ENCODE measurements at places on chromosomes 2 and 18. TPM values are rescaled to one million over a fixed set of nuclear protein-coding genes. Genes with fewer than 3 reads are reported as not detected.

GRCh38 chr2:201781557-201782051 lies 871 bp upstream of the ALS2 start:
- DNase-seq, result peak; percentile 43

GRCh38 chr2:236503100-236503499 lies 66.5 kb upstream of the ACKR3 start:
- peak; percentile 37 for DNase-seq

GRCh38 chr2:162295009-162295408 lies 23.5 kb downstream of the IFIH1 start:
- no peak for DNase-seq

DNA sequence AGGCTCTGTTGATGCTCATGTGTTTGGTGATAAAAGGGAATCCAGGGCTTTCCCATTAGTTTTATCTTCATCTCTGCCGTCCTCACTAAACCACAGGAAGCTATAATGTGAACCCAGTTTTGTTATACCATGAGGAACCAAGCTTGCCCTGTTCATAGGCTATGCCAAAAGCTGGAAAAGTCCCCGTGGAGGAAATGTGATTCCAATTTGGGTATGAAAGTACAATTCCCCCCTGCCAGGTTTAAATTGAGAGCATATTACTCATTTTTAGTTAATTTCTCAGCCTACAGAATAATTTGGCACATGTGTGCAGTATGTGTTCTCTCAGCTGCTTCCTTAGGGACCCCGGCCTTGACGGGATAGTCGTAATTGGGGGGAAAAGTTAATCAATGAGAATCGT lies 327.4 kb downstream of the RND3 start:
- no peak for DNase-seq

GRCh38 chr18:46035696-46036680 lies 36.1 kb downstream of the PSTPIP2 start:
- DNase-seq, result no peak

- DNase-seq, result no peak
These were observed 19.4 kb downstream of the TEX44 start for GRCh38 chr2:231612109-231612455.

DNA sequence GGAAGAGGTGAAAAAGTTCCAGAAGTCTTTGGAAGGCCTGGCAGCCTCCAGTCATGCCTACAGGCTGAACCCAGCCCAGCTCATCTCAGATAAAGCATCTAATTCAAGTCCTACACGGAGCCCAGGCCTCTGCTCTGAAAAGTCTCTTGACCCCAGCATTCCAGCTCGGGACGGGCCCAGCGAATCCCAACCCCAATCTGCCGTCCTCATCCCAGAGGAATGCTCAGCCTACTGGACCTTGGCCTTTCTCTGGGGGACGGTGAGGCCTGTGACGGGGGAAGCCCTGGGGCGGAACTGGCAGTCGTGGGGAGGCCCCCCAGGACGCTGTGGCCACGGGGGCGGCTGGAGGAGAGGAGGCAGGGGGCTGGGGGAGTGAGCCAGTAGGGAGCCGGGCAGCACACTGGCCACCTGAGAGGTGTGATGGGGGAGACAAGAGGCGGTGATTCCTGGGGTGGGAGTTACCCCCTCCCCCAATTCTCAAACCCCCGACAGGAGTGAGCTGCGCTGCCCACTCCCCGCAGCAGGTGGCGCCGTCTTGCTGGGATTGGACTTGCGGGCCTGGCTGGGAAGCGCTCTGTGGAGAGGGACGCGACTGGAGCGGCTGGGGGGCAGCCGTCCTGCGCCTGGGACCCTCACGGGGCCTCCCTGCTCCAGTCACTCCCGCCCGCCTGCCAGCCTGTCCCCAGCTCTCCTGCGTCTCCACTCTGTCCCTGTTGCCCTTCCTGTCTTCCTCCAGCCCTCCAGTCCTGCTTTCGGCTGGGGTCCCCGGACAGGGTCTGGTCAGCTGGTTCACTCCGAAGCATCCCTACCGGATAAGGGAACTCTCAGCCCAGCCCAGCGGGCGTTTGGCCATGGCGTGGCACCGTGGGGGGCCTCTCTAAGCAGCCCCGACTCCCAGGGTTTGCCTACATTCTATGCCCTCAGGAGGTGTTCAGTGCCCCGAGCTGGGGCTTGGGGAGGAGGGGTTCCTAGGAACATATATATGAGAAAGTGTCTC lies 182.6 kb upstream of the HAAO start:
- DNase-seq, result peak; percentile 39

GRCh38 chr18:52287151-52287550 lies 52.8 kb upstream of the DCC start:
- DNase-seq, result no peak

- DNase-seq, result peak; percentile 59
These were observed 55.6 kb downstream of the ANKRD44 start for GRCh38 chr2:197254776-197255530.

GRCh38 chr2:57685032-57685431 lies 361.6 kb upstream of the VRK2 start:
- DNase-seq, result no peak

DNA sequence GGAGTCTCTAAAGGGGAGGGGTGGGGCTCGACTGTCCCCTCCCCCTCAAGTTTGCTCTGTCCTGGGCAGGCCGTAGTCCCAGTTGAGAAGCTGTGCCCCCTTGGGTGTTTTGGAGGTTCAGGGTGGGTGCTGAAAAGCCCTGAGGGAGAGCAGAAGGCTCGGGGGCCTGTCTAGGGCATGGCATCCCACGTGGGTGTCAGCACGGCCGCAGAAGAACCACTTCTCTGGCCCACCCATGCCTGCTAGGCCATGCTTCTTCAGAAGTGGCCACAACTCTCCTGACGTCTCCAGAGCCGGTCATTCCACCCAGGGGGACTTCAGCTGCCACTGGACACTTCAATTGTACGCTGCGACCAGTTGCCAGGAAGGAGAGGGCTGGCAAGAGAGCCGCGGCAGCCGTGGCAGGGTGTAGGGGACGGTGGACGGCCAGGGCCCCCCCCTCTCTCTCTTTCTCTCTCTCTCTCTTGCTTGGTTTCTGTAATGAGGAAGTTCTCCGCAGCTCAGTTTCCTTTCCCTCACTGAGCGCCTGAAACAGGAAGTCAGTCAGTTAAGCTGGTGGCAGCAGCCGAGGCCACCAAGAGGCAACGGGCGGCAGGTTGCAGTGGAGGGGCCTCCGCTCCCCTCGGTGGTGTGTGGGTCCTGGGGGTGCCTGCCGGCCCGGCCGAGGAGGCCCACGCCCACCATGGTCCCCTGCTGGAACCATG lies at the start of gene INPP5D:
Gene INPP5D, plus strand, starts transcription at position 546 of the 704 bp plus-strand sequence. Its CDS starts 137 bp downstream, at position 683.
- peak; percentile 90 for DNase-seq

GRCh38 chr2:164785457-164785856 lies 56.2 kb downstream of the COBLL1 start:
- no peak for DNase-seq

GRCh38 chr18:421247-422155 lies 79.0 kb downstream of the COLEC12 start:
- no peak for DNase-seq

GRCh38 chr18:31686572-31686971 lies 2.2 kb upstream of the B4GALT6 start:
- no peak for DNase-seq

DNA sequence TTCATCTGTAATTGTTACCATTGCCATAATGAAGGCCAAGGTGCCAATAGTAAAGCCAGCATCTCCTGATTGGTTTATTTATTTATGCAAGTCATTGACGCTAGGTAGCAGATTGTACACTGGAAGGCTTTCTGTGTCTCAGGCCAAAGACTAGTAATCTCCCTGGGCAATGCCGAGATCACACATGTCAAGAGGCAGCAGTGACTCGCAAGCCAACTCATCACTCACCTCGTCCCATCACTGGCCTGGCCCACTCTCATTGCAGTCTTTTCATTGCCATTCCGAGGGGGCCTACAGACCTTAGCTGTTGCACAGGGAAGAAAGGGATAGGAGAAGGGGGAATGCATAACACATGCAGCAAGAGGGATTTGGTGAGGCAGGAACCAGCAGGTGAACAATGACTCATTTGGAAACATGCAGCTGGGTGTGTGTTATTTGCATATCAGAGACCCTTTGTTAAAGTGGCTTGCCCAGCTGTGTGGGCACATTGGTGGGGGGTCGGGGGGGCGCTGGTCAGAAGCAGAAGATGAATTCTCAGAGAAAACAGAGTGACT lies 448.7 kb upstream of the HNRNPA3 start:
- no peak for DNase-seq

Gene CXCR4
- total RNA-seq, result 582 TPM

Gene MYOM1
- total RNA-seq, result 3.0 TPM

Gene TEX44
- not detected for total RNA-seq

Gene SMYD1
- total RNA-seq, result not detected

Gene RESP18
- not detected for total RNA-seq

Gene SPDYA
- 8.1 TPM for total RNA-seq

Gene IL36B
- total RNA-seq, result not detected

Gene PLEKHH2
- 0.28 TPM for total RNA-seq

Gene OR6B2
- total RNA-seq, result not detected

Gene TMEM200C
- total RNA-seq, result not detected

Gene PTPRN
- total RNA-seq, result not detected

Measured in natural killer cell (primary cell).